ENCODE measurements at places on chromosomes 2 and 18.
A peak's percentile ranks its signal among the peaks of the same experiment; 100 is the strongest.

GRCh38 chr18:45775241-45775676 is 50.2 kb upstream of the SIGLEC15 start:
- DNase-seq = peak; percentile 66

DNA sequence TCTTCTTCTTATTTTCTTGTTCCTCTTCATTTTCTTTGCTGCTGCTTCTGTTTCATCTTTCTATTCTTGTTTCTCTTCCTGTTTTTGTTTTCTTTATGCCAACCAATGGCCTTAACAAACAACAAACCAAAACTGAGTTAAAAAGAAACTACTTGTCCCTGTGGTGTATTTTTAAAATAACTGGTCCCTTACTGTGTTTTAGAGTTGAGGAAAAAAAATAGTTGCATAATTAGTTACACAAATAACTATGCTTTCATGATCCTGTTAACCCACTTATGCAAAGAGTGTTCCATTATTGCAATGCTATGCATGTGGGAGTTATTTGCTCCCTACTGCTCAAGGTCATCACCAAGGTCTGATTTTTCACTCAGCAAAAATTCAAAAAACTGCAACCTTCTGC is 39.5 kb upstream of the IMP4 start:
- DNase-seq = no peak

GRCh38 chr2:149441255-149441654 is 110.9 kb downstream of the LYPD6 start:
- DNase-seq = no peak

DNA sequence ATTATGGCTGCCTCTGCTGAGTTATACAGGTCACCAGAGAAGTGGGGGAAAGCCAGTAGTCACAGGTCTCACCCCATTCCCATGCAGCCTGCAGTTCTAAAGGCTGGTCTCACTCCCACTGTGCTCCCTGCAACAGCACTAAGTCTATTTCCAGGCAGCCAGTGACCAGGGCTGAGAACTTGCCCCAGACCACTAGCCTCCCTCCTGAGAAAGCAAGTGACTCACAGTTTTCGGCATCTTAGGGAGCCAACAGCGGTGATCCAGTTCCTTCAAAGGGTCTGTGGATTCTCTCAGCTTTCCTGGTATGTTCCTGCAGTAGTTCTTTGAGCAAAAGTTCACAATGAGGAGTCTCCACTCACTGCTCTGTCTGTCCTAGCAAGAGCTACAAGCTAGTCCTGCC is 329.6 kb upstream of the MAP2 start:
- DNase-seq = no peak

DNA sequence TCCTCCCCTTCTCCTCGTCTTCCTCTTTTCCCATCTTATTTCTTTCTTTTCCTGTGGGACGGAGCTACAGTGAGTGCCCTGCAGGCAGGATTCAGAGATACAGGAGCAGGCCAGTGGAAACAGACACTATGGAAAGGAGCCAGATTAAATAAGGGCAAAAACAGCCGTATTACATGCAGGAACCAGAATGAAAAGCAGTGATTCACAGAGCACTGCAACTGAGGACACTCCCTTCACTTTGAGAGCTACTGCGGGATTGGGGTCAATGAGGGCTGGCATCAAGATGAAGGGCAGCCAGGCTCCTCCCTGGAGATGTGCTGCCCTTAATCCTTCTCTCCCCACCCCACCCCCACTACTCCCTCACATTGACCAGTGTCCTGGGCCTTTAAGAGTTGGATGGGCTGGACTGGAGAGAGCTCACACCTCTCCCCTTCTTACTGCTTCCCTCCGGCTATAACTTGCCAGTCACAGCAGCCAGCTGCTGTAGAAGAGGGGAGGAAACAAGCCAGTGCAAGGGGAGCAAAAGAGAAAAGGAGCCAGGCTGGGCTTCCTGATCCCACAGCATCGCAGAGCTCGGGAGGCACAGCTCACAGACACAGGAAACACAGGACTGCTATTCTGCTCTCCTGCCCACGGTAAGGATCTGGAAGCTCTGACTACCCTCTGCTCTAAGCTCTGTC is at the start of gene PLCD4:
Gene PLCD4 (plus strand): TSS at position 464 of the 680 bp plus-strand sequence. CDS start 7,841 bp downstream, outside the sequence.
- DNase-seq = peak; percentile 92

DNA sequence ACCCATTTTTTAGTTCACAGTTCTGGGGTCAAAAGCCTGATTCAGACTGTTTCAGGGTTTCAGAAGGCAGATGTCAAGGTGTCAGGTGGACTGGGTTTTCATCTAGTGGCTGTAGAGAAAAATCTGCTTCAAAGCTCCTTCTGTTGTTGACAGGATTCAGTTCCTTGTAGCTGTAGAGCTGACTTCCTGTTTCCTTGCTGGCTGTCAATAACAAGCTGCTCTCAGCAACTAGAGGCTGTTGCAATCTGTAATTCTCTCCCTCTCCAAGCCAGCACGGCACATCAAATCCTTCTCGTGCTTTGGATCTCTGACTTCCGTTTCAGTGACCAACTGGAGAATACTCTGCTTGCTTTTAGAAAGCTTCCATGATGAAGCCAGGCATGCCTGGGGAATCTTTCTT is 179.4 kb downstream of the DOK6 start:
- DNase-seq = no peak

GRCh38 chr2:19361325-19361990 is 3.0 kb upstream of the OSR1 start:
- no peak for DNase-seq

- DNase-seq = no peak
Observed at GRCh38 chr2:1951586-1951985, 207.3 kb upstream of the PXDN start.

DNA sequence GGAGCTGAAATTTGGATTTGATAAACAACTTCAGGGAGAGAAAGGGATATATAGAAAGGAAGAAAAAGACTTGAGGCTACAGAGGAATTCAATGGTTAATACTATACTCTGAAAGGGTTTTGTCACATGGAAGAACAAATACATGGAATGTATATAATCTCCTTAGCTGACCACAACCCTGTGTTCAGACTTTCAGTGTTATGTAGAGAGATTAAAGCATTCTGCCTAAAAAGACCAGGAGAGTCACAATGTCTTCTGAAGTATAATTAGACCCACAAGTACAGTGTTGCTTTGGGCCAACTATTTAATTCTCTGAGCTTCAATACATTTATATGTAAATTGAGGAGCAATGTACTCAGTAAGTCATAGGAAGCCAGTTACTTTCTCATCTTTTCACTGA is 123.8 kb upstream of the FSHR start:
- no peak for DNase-seq

DNA sequence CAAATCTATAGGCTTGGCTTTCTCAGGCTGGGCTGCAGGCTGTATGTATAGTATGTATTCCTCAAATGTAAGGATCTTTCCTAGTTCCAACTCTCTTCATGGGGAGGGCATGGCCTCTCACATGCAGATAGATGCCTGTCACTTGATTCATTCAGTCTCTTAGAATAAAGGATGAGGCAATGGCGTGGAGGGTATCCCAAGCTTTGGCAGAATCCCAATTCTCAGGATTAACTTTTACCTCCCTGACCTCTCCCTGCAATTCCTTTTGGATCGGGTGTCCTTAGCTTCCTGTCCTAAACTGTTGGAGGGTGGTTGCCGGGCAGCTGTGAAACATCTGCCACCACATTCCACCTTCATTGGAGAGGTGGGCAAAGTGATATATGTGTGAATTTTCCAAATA is 80.3 kb downstream of the INSIG2 start:
- DNase-seq = peak; percentile 60

DNA sequence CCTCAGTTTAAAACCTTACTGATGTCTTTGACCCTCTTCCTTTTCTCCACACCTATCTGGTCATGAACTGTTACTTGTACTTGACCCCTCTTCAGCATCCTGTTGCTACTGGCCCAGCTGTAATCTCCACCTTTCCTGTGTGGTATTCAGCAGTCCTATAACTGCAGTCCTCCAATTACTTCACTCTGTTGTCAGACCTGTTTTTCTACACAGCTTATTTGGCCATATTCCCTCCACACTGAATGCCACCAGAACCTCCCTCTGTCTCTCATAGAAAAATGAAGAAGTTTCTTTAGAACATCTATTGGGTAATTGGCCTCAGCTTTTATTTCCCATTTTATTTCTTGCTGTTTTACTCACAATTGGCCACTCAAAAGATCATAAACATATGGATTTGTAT is 155.4 kb downstream of the ASXL3 start:
- peak; percentile 69 for DNase-seq

GRCh38 chr18:59837586-59837985 is 62.2 kb upstream of the PMAIP1 start:
- DNase-seq = peak; percentile 71

DNA sequence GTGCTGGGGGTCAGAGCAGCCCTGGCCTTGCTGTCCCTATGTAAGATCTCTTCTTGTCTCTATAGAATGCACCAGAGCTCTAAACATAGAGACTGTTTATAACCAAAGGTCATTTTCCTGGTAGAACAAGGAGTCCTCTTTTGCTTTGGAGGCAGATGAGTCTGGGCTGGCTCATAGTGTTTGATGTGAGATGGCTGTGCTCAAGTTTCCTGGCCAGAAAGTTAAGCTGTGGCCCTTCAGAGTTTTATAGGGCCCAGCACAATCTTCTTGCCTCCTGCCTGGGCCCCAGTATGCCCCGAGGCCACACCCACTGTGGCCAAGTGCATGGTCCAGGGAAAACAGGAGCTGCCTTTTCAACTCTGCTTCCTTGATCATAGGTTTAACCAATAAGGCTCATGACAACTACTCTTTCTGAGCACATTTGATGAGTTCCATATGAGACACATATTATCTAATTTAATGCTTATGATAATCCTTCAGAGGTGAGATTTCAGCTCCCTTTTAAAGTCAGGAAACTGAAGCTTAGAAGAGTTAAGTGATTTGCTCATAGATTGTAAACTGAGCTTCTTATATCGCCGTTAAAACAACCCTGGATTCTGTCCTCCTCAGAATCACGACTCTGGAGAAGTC is 66.3 kb downstream of the MYCN start:
- DNase-seq = no peak

DNA sequence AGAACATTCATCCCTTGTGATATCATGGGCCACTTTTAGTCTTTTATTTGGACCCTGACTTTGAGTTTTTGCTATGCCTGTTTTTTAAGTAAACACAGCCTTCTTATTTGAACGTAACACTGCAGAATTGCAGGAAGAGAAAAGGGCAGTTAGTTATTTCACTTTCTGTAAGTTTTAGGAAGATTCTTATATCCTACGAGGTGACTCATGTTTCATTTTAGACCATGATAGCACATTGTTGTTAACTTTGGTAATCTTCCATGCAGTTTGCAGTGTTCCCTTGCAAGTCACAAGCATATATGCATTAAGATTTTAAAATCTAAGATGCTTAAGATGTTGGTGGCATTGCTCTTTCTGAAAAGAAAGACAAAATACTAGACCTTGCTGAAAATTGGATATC is 128.6 kb upstream of the EPC2 start:
- DNase-seq = no peak

DNA sequence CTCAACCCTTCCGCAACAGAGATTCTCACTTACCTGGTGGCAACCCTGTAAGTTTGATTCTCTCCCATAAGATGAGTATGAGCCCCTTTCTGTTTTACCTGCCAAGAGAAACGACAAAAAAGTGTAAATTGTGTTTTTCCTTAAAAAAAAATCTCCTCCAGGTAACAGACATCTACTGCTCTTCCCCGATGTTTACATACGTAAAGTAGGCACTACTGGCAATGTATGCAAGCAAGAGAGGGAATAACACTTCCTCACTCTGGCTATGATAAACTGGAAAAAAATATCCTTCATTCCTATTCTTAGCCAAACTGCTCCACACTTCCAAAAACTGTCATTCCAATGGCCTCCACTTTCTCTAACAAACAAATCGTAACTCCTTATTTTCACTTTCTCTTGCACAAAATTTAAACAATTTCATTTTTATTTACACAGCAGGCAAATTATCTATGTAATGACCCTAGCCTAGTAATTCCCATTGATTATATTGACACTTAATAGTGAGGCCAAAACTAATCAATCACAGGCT is 184.5 kb downstream of the TCF4 start:
- no peak for DNase-seq

DNA sequence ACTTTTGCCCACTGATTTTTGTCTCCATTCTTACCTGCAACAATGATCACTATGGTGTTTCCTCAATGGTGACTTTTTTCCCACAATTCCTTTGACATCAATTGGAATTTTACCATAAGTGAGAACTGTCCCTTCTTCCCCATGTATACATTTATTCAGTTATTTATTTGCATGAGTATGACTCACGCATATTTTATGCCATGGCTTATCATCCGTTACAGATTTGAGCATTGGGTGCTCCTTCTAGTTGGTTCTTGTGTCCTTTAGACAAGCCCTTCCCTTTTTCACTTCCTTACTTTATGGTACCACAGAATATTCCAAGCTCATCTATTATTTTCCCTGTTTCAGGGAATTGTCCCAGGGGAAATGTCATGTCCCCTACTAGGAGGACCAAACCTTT is 7.6 kb downstream of the COX5B start:
- peak; percentile 12 for DNase-seq

- DNase-seq = no peak
Observed at GRCh38 chr2:230600881-230601280, 111.8 kb upstream of the CAB39 start.

- peak; percentile 70 for DNase-seq
Observed at GRCh38 chr18:36593001-36593400, 235.8 kb downstream of the TPGS2 start.

GRCh38 chr2:38065502-38066135 is 10.3 kb downstream of the CYP1B1 start:
- no peak for DNase-seq

GRCh38 chr2:57075226-57075625 is 891.4 kb downstream of the CCDC85A start:
- DNase-seq = peak; percentile 87

DNA sequence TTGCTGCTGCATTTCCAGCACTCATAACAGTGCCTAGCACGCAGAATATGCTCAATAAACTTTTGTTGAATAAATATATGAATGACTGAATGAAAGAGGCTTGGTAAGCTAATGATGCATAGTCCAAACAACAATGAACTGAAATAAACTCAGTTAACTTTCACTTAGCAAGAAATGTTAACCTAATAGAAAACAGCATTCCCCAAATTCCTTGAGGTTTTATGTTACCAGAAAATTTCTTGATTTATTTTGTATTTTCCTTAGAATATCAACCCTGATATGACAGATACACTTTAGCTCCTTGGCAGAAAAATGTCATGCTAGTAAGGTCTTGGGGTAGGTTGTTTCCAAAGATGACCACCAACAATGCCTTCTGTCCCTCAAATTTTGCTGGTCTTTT is 217.4 kb downstream of the KCNE4 start:
- no peak for DNase-seq

DNA sequence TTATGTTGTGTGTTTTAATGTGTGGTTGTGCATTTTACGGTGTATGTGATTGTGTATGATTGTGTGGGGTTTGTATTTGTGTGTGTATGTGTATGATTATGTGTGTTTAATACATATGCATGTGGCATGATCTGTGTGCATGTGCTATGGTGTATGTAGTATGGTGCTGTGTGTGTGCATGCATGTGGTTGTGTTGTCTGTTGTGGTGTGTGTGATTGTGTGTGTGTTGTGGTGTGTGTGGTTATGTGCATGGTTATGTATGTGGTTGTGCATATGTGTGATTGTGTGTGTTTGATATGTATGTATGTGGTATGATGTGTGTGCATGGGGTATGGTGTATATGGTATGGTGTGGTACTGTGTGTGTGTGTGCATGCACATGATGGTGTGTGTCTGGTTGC is 148.1 kb upstream of the AGAP1 start:
- no peak for DNase-seq

- DNase-seq = no peak
Observed at GRCh38 chr2:168165985-168166901, 81.2 kb downstream of the STK39 start.

GRCh38 chr18:52903857-52904256 is 563.9 kb downstream of the DCC start:
- DNase-seq = peak; percentile 10

- peak; percentile 82 for DNase-seq
Observed at GRCh38 chr2:220512419-220512818, 885.0 kb downstream of the SLC4A3 start.

- peak; percentile 73 for DNase-seq
Observed at GRCh38 chr2:58569475-58570185, 328.5 kb upstream of the FANCL start.
